Fibroblast of skin of left biceps (primary cell): ENCODE measurements at places on chromosomes 5 and 9.

DNA sequence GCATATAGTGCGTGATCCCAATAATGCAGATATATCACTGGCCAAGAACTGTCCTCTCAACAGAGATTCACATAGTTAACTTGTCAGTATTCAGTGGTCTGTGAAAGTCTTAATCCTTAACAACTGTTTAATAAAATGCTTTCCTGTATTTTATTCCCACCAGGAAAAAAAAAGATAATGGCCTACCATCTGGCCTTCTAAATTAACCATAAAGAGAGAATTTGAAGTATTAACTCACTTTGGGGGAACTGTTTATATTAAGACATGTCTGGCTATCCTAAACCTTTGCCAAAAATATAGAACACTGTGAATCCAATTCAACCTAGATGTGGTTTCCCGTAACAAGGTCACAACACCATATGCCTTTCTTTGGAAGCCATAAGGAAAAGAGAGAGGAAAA, 818 bp upstream of the FREM1 start:
- DNase-seq, result no peak

DNA sequence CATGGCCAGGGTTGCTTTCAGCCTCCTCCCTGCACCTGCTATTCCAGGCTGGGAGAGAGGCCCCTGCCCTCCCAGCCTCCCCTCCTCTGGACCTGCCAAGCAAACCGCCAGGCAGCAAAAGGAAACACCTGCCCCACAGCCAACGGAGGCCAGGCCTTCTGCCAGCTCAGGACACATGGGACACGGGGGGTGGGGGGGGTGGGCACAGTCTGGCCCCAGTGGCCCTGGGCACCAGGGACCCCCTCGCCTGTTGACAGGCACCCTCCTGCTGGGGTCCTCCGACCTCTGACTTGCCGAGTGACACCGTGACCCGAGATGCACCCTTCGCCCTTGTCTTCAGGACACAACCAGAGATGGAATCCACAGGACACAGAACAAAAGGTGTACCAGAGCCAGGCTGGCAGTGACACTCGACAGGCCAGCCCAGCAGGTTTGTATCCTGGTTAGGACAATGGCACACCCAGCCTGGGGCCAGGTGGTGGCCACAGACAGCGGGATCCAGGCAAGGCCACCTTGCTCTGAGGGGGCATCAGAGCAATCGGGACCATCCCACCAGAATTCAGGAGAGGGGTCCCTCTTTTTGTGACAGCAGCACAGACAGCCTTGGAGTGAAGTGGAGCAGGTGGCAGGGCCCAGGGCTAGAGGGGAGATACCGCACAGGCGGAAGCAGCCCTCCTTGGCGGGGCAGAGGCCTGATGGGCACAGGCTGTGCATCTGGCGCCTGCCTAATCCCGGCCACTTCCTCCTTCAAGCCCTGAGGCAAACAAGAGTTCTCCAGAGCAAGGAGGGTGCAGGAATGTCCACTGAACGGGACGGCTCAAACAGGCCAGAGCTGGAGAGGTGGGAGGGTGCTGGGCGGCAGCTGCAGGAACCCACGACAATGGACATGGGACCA, 1.3 kb upstream of the TMEM210 start:
- no peak for DNase-seq

GRCh38 chr9:14746626-14747025, 24.1 kb upstream of the CER1 start:
- no peak for DNase-seq

- no peak for DNase-seq
These were observed 210.6 kb downstream of the PAX5 start for GRCh38 chr9:36823466-36823865.

GRCh38 chr5:59767681-59768151, 125.8 kb downstream of the PDE4D start:
- no peak for DNase-seq

DNA sequence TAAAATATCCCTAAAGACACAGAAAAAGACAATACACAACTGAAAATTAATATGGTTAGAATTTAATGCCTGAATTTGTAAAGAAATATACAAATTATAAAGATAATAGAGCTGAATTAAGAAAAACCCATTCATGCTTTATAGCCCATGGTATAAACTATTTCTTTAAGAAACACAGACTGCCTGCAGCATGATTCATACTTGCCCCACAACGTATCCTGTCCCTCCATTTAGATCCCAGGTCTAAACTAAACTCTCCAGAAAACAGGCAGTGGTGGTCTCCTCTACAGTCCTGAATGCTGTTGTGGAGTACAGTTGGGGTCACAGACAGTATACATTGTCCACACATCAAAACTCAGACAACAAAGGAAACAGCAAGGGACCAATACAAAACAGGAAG, 24.8 kb downstream of the IL6ST start:
- no peak for DNase-seq

- no peak for DNase-seq
These were observed 4.8 kb upstream of the PAM start for GRCh38 chr5:102750151-102750834.

DNA sequence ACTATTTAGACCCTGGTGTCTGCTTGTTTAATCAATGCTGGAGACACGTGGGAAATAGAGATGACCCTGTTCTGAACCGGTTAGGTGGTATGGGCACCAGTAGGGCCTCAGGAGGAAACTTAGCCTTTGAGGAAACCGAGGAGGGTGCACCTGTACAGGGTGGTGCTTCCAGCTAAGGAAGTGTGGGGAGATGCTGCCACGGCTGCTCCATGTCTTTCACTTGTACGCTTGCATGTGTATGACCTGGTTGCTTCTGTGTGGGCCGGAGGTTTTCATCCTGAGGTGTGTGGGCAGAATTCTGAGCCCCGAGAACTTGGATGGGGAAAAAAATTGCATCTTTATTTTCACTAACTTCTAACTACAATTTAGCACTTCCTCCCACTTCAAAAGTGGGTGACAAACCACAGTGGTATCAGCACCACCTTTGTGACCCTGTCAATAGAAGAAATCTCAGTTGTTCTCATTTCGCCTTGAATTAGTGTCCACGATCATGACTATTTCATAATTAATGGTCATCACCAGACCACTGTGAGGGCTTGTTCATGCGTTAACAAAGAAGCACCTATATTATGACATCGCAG, 99.8 kb upstream of the SPATA31C2 start:
- DNase-seq, result no peak

DNA sequence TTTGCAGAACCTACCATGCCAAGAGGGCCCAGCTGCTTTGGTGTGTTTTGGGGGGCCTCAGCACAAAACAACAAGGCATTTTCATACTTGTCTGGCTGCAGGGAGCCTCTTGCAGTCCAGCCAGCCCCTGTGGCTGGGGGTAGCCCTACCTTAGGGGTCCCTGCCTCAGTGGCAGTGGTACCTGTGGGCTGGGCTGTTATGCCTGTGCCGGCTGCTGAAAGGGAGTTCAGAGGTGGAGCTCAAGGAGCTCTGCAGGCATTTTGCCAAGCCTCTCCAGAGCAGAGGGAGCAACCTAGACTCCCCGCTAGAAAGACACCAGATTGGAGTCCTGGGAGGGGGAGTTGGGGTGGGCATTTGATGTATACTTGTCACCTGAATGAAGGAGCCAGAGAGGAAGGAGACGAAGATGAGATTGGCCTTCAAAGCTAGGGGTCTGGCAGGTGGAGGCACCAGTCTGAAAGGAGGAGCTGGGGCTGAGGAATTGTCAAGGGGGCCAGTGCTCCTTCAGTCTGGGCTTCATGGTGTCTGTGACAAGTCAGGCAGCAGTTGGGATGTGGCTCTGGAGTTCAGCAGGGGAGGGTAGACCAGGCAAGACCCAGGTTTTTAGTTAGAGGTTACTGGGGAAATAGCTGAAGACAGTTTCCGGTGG, 1.5 kb downstream of the SHROOM1 start:
- no peak for DNase-seq

- no peak for DNase-seq
These were observed 28.2 kb downstream of the SNX18 start for GRCh38 chr5:54545796-54546195.

DNA sequence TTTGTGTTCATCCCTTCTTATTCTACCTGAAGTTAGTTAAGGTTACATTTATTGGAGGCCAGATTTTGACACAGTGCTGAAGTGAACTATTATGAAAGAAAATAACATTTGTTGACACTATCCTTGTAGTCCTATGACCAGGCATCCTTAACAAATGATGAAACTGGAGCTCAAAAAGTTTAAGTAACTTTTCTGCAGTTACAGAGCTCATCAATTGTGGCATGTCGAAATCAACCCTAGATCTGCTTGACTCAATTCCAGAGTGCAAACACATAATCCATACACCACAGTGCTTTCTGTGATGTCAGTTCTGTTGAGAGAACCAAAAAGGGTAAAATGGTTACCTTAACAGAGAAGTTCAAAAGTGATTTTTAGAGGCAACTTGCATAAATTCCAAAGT, 28.6 kb downstream of the KCNN2 start:
- no peak for DNase-seq

GRCh38 chr5:131998431-131999040, 12.9 kb downstream of the ACSL6 start:
- no peak for DNase-seq

DNA sequence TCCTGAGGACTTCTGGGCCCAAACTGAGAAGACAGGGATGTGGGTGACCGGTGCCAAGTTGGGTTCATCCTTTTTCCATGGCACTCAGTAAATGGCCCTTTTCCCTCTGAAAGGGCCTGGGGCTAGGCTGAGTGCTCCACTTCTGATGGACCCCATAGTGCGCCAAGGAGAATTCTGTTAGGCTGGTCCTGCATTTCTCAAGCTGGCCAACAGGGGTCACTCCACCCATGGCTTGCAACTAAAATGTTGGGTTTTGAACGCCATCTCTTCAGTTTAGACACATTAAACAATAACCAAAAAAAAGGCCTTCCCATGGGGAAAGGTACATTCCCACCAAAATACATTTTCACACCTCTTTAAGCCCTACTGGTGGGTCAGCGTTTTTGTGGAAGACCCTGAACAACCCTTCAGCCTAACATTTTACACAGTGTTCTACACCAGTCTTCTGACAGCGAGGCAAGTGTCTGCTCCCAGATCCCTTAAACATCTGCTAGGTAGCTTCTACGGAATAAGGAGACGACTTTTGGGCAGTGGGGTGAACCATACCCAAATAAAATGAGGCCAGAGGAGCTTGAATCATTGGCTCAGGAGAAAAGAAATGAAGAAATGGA, 27.3 kb downstream of the CNTFR start:
- no peak for DNase-seq

DNA sequence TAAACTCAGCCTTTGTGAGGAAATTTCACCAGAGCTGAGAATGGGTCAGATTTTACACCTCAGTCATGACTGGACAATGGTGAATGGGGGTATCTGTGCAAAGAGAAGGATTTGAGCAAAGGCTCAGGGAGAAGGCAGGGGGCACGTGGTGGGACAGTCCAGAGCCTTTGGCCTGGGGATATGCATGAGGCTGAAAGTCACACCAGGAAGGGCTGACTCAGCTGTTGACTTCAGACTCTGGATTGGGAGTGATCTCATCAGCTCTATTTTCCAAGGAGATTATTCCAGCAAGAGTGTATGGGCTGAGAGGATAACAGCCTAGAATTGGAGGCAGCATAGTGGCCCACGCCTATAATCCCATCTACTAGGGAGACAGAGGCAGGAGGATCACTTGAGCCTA, 53.6 kb downstream of the SAXO1 start:
- no peak for DNase-seq

GRCh38 chr9:133759946-133760345, 21.8 kb upstream of the SARDH start:
- DNase-seq, result no peak
